ENCODE measurements at places on chromosomes 6 and 20. TPM values are rescaled to one million over a fixed set of nuclear protein-coding genes. Genes with fewer than 3 reads are reported as not detected.

DNA sequence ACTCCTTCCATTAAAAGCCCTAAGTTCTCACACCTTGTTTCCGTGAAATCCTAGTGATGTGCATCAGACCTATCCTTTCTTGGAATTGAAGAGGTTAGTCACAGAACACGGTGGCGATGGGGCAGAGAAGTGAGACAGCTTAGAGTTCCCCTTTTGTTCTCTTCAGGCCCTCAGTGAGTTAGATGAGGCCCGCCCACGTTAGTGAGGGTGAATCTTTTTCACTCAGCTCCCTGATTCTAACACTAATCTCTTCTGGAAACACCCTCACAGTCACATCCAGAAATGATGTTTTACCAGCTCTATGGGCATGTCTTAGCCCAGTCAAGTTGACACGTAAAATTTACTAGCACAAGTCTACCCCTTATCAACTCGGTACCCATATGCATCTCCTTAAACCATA is 172.7 kb upstream of the NOX3 start:
- DNase-seq = no peak

- no peak for DNase-seq
Observed at GRCh38 chr6:45651301-45651700, 273.6 kb upstream of the SUPT3H start.

The F13A1 gene
- not detected for total RNA-seq

The ECT2L gene
- total RNA-seq = not detected

DNA sequence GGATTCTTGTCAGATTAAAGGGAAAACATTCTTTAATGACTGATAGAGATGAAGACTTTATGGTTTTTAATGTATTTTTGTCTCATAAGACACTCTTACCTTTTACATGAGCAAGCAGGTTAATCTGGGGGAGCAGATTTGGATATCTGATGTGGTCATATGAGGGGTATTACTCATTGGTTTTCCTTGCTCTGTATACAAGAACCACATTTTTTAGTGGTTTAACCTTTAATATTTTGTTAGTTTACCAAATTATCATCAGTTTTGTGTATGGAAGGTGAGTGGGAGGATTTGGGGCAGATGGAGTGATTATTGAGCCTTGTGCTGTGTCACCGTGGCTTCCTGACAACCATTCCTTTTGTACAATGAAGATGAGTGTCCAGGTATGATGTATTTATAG is 112.9 kb downstream of the FIG4 start:
- peak; percentile 2 for DNase-seq

The PNLDC1 gene
- not detected for total RNA-seq

- DNase-seq = peak; percentile 49
Observed at GRCh38 chr6:15389765-15390723, 144.2 kb downstream of the JARID2 start.

DNA sequence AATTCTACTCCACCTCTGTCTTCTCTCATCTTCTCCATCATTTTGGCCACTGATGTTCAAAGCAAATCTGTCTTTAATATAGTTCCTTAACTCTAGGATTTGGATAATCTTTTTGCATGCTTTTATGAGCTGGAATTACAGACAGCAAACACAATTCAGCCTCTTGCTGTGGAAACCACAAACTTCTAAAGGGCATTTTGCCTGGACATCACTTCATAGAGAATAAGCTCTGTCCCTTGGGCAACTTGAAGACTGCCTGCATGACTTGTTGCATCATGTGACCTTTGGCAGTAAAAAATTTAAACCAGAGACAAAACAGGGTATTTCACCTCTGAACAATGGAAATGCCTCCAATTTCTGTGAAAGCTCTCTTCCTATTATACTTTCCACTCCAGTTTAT is 74.1 kb upstream of the HDDC2 start:
- DNase-seq = no peak

The MYH7B gene
- total RNA-seq = 0.04 TPM

The ZFP57 gene
- total RNA-seq = not detected

- DNase-seq = no peak
Observed at GRCh38 chr6:14372734-14373489, 255.3 kb downstream of the CD83 start.

The CTAGE9 gene
- not detected for total RNA-seq

DNA sequence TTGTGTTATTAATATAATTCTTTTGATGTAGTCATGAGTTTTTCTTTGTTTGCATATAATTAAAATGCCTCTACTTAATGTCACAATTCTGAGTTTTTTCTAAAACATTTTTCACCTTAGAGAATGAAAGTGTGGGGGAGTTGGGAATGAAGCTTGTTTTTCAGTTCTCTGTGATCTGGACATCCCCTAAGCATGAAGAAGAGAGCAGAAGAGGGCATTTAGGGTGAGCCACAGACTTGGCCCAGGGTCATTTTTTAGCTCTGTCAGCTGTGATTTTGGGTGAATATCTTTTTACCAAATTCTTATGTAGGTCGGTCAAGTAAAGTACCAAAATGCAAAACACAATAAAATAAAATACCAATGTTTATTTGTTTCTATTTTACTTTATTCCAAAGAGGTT is 3.9 kb downstream of the OTOR start:
- DNase-seq = no peak

DNA sequence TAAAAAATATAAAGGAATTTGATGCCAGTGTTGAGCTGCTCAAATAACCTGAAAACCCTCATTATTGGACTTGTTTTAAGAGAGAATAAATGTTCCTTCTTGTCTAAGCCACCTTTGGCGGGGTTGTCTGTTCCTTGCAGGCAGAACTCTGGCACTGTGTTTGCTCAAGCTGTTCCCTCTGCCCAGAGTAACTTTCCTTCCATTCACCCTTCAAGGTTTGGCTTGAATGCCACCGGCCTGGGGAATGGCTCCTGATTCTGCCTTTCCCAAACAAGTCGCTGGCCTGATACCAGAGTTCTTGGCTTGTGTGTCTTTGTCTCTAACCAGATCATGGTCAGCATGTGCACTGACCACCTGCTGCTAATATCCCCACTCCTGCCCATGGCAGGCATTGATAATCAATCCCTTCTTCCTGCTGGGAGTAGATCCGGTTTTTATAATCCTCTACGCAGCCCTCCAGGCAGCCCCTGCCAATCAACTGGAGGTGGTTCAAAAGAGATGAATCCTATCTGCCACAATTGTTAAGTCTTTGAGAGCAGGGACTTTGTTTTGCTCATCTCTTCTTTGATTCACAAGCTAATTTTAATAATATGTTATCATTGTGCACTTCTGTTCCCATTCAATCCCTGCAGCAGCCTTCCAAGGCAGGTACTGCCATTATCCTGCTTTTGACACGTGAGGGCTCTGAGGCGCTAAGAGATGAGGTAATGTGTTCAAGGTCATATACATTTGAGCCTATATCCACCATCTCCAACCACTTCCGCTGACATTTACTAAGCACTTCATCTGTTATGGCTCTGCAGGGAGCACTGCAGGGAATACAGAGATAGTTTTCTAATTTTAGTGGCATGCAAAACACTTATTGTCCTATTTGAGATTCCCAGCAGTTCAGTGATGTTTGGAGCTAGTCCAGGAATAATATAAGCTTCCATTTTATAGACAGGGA is 3.1 kb upstream of the CCM2L start:
- DNase-seq = no peak

The LAMA2 gene
- 0.22 TPM for total RNA-seq

The FNDC1 gene
- total RNA-seq = not detected

DNA sequence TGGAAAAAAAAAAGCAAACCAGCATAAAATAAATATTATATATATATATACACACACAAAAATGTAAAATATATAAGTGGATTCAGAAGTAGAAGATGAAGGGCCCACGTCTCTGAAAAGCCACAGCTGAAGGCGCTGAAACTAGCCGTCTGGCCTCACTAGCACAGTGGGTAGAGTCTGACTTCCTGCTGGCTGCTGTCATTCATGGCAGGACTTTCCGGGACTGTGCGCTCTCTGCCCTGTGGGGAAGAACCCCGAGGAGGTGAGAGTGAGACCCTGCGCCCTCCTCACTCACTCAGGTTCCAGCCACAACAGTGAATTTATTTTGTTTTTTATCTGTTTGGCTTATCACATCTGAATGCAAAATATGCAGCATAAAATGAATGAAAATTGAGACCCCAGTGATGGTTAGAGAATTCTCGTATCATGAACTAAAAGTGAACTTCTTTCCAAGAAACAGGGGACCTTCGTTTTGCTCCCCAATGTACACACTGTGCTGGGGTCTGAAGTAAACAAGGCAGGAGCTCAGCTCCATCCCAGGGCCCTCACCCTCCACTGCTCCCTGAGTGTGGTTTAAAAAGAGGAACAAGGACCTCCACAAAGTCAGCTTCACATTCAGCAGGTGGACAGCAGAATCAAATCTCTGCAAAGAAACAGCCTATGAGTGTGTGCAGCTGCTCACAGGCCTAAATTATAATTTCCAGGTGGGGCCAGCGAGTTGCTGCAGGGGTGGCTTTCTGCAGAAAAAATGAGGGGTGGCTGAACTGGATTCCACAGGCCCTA is 1.3 kb upstream of the RAMACL start:
- no peak for DNase-seq
